ENCODE measurements at places on chromosomes 7 and 10.

DNA sequence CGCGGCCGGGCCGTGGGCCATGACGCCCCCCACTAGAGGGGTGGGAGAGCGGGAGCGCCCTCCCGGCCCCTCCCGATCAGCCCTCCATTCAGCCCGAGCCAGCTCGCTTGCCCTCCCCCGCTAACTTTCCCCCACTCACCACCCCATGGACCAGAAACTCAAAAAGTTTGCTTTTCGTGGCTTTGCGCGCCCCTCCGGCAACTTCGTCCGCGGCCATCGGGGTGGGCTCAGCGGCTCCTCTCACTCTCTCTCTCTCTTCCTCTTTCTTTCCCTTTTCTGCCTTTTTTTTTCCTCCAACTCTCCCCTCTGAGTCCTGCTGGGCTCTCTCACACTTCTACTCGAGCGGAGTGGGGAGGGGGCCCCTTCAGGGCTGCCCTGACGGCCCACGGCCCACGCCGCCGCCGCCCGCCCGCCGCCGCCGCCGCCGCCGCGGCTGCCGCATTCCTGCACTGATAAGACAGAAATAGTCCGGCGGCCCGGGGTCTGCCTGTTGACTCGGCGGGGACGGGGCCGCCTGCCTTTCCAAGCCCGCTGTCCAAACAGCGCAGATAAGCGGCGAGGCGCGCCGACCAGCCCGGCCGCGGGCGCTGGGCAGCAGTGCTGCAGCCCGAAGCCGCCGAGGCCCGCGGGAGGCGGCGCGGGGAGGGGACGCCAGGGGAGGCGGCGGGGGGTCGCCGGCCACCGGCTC lies at the start of gene SMARCD3:
Gene SMARCD3, minus strand, starts transcription at position 349 of the 688 bp plus-strand sequence. Its CDS starts 132 bp downstream, at position 217.
- DNase-seq, result no peak

GRCh38 chr7:16609842-16610450 lies 35.6 kb downstream of the ANKMY2 start:
- no peak for DNase-seq

DNA sequence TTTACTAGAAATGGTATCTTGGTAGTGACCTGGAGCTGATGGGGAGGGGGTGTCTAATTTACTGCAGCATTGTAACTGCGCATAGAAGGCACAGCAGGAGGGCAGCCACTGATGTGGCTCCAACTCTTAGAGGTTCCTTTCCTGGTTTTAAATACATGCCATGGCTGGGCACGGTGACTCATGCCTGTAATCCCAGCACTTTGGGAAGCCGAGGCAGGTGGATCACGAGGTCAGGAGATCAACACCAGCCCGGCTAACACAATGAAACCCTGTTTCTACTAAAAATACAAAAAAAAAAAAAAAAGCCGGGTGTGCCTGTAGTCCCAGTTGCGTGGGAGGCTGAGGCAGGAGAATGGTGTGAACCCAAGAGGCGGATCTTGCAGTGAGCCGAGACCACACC lies 19.2 kb upstream of the SEC61G start:
- DNase-seq, result no peak

- no peak for DNase-seq
Measured at GRCh38 chr10:78511324-78512204, 477.9 kb downstream of the RPS24 start.

- DNase-seq, result no peak
Measured at GRCh38 chr10:93404048-93404354, 78.1 kb downstream of the MYOF start.

- DNase-seq, result peak; percentile 87
Measured at GRCh38 chr10:99732033-99732842, at the start of the genes COX15 and CUTC. TSS of gene COX15 (minus strand) at chr10:99732127. CDS start at chr10:99732049, 78 bp downstream. TSS of gene CUTC (plus strand) at chr10:99732234. CDS start at chr10:99732349, 115 bp downstream.

- DNase-seq, result no peak
Measured at GRCh38 chr10:103353281-103353680, 2.3 kb upstream of the PCGF6 start.
